ENCODE measurements at places on chromosomes 3 and 15. TPM values are rescaled to one million over a fixed set of nuclear protein-coding genes. Genes with fewer than 3 reads are reported as not detected.

Gene B3GNT5
- total RNA-seq, result 9.8 TPM

Gene LARP6
- 174 TPM for total RNA-seq

Gene MST1R
- 0.33 TPM for total RNA-seq

Gene SCN11A
- total RNA-seq, result under 0.01 TPM

Gene SOX14
- total RNA-seq, result not detected
